ENCODE measurements at places on chromosomes 4 and X.

- DNase-seq = no peak
Observed at GRCh38 chrX:134236626-134237614, at the start of gene CCDC160. TSS of gene CCDC160 (plus strand) at chrX:134237182. CDS start at chrX:134244801, 7,619 bp downstream.

- no peak for DNase-seq
Observed at GRCh38 chrX:96314985-96315384, 369.7 kb upstream of the DIAPH2 start.

- DNase-seq = no peak
Observed at GRCh38 chr4:183626168-183626567, 32.8 kb downstream of the RWDD4 start.

DNA sequence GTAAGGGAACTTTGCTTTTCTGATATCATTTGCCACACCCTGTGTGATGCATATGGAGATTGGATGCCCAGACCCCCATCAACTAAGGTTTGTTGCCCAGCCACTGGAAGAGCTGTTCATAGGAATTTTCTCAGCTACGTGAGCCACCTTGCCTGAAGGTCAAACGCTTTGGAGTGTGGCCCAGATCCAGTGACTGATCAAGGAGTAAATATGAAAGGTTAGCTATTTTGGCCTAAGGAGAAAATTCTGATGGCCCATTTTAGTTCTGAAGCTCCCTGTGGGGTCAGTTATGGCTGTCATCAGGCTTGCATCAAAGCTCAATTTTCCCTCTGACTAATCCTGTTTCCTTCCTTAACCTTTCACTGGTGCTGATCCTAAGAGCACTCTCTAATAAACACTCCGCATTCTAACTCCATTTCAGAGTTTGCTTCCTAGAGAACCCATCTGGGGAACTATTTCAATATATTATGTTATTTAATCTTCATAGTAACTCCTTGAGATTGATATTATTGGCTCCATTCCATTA is 407.7 kb downstream of the SPRY1 start:
- no peak for DNase-seq

GRCh38 chr4:69194166-69194565 is 20.4 kb downstream of the UGT2B11 start:
- DNase-seq = no peak

All from central memory CD8-positive, alpha-beta T cell (primary cell).